Head of caudate nucleus (tissue), 42 donors: ENCODE measurements at places on chromosomes 7 and 10.

- no peak for DNase-seq
Measured at GRCh38 chr10:110013630-110014293, 6.0 kb downstream of the ADD3 start.

- no peak for DNase-seq
Measured at GRCh38 chr10:96440361-96441292, 73.1 kb downstream of the TLL2 start.

GRCh38 chr7:144588559-144589051 is 185.1 kb upstream of the NOBOX start:
- no peak for DNase-seq

DNA sequence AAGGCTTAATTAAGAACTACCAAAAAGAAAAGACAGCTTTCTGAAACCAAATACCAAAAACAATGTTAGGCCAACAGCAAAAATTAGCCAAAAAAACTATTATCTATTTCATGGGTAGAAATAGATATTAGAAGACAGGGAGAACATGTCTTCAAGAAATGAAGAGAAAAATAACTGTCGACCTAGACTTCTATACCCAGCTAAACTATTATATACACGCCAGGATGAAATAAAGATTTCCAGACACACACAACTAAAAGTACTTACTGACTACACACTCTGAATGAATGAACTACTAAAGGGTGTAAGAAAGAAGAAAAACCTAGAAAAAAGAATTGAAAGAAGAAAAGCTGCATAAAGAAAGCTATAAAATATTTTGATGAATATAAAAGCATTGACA is 11.5 kb upstream of the CDHR3 start:
- no peak for DNase-seq

DNA sequence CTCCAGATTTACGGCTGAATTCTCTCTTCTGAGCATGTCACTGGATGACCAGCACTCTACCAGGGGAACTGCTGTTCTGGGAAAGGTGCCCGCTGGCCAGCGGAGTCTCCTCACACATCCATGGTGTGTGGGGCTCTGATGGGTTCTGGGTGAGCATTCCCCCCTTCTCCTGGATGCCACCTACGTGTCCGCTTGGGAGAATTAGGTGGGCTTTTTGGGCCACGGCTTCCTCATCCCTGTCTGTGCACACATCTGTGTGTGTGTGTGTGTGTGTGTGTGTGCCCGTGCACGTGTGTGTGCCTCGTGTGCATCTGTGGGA is 163.0 kb downstream of the DNAJB6 start:
- no peak for DNase-seq

- DNase-seq, result peak; percentile 75
Measured at GRCh38 chr7:149880638-149881311, 7.0 kb downstream of the ATP6V0E2 start.

DNA sequence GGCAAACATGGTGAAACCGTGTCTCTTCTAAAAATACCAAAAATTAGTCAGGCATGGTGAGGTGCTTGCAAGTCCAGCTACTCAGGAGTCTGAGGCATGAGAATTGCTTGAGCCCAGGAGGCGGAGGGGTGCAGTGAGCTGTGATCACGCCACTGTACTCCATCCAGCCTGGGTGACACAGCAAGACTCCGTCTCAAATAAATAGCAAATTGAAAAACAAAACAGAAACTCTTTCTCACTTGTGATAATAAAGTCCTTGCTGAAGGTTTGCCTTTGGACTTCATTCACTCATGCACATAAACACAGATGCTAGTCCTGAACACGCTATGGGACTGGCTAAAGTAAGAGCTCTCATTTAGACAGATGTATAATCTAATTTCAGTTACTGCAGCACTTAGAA is 37.6 kb downstream of the ANK3 start:
- DNase-seq, result peak; percentile 40

DNA sequence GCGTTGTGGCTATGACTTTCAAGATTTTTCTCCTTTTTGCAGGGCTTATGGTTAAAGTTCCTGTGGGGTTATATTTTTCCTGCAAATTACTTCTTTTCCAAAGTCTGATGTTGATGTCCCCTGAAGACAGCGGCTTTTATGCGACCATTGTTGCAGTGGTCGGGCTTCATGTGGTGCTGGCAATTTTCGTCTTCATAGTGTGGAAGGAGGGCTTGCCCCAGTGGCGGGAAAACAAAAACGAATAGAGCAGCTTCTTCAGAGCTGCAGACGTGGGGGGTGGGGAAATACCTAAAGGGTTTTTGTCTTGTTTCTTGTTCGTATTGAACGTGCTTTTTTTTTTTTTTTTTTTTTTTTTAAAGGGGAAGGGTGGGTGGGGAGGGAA is 53.8 kb downstream of the MCMBP start:
- no peak for DNase-seq

DNA sequence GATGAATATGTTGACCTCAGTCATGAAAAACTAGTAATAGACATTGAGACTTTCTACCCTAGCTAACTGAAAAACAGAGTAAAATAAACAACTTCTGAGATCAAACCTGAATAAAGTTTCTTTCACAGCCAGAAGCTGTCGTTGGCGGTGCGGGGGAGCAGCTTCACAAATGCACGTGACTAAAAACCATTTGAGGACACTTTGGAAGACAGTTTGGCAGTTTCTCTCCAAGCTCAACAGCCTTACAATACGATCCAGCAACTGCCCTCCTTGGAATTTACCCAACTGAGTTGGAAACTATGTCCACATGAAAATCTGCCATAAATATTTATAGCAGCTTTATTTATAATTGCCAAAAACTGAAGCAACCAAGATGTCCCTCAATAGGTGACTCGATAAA is 63.1 kb downstream of the CYTH3 start:
- peak; percentile 27 for DNase-seq

GRCh38 chr7:132276976-132277725 is 299.1 kb downstream of the PLXNA4 start:
- DNase-seq, result no peak

- DNase-seq, result no peak
Measured at GRCh38 chr10:20228729-20229128, 412.5 kb downstream of the PLXDC2 start.

GRCh38 chr7:6615723-6616555 is 529 bp downstream of the ZNF853 start:
- DNase-seq, result no peak

GRCh38 chr10:36089790-36090440 is 447.8 kb upstream of the FZD8 start:
- no peak for DNase-seq

DNA sequence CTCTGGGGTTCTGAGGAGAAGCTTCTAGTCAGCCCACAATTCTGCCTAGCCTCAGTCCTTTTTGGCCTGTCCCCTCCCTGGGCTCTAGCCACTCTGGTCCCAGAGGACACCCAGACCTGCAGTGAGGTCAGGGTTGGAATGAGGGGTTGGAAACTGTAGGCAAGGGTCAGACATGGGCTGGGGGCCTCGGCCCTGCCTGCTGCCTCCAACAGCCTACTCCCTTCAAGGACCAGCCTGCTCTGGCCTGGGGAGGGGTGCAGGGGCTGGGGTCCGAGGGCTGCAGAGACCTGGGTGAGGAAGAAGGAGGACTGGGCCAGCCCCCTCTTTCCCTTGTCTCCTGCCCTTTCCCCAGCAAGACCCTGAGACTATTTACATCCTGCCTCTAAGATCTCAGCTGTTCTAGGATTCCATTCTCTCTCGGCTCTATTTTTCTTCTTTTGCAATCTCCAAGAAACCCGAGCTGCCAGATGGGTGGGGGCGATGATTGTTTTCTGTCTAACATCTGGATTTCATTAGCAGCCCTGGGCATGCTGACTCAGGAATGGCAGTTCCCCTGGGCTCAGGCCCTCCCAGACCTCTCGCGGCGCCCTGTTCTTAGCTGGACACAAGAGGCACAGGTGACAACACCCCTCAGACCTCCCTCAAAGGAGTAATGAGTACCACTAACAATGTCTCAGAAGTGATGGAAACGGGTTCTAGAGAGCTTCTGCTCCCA is 23.1 kb downstream of the ZCCHC24 start:
- no peak for DNase-seq
